ENCODE measurements at places on chromosomes 11 and 22.

GRCh38 chr11:82038154-82038553, 695.5 kb downstream of the FAM181B start:
- no peak for ATAC-seq

DNA sequence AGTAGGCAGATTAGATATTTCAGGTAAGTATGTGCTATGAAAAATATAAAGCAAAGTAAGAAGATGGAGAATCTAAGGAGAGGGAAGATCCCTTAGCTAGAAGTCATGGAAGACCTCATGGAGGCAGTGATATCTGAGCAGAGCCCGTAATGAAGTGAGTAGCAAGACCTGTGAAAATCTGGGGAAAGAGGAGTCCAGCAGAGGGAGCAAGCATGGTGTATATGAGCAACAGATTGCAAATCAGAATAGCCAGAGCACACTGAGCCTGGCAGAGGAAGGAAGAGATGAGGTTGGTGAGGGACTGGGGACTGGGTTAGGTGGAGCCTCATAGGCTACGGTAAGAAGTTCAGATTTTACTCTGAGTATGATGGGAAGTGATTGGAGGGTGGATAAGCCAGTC, 9.4 kb downstream of the LHFPL7 start:
- ATAC-seq, result no peak

DNA sequence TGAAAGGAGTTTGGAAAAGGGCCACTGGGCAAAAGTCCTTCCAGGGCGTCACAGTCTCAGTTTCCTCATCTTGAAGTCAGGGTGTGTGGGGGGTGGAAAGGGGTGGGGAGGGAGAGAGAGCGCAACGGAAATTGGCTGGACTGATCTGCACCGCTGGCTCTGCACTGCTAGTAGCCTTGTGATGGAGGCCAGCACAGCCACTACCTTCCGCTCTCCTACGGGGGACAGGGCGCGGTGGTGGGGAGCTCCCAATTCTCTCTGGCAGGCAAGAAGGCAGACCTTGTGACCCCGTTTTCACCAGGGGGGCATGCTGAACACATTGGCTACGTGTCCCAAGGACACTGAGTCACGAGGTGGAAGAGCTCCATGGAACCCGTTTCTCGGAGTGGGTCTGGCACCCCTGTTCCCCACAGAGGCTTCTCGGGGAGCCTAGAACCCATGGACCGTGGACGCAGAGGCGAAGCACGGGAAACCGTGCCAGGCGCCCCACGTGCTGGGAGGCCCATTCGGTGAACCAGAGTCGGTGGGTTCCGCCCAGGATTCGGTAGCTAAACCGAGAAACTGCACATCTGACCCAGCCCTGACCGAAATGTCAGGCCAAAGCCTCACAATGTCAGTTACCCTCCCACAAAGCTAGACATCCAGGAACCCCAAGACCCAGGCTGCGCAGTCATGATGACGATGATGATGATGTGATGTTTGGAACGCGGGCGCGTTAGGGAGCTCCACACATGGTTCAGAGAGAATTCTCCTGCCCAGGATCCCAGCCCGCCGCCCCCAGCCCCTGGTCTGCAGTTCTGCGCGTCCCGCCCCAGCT, 28.3 kb upstream of the WNT11 start:
- ATAC-seq, result no peak

- no peak for ATAC-seq
Observed at GRCh38 chr11:127376301-127376700, 375.7 kb upstream of the KIRREL3 start.

DNA sequence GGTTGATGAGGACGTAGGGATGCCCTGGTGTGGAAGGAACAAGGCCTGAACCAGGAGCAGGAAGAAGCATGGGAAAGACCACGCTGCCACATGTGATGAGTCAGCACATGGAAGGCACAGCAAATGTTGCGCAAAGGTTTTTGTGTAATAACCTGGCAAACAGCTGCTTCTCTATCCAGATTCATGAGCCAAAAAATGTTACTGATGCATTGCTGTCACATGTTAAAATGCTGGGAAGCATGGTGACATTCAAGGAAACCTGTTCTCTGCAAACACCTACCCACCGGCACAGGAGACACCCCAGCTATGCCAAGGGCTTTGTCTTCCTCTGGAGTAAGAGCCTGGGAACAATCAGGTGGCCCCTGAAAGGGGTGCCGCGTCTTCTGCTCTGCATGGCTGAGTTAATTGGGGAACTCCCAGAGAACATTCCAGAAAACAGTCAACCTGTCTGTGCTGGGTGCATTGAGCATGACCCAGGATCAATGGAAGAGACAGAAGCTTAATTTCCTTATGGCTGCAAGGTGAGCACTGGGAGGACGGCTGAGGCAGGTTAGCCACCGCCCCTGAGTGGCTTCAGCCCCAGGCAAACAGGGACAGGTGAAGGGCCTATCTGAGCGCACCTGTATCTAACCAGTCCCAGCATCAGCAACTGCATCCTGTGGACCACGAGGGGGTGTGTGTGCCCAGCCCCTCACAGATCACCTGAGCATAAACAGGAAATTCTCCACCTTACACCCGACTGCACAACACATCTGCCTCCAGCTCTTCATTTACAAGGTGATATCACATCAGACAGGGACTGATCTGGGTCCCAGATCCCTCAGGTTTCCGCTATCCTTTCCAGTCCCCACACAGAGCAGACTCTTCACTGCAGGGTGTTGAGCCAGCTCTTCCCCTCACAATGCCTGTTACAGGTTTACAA, 108.4 kb downstream of the GGTLC2 start:
- ATAC-seq, result no peak

Measured in motor neuron (in vitro differentiated cells).